ENCODE measurements at places on chromosomes 5 and 9.

DNA sequence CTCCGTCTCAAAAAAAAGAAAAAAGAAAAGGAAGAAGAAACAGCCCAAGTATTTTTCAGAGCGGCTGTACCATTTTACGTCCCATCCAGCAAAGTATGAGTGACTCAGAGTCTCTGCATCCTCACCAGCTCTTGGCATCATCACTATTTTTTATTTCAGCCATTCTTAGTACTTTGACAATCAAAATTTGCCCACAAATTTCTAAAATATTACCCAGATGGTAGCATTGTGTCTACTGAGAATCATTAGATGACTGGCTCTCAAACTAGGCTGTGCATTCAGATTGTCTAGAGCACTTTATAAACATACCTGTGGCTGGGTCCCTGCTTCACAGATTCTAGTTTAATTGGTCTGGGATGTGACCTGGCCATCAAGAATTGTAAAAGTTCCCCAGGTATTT is 21.6 kb upstream of the MELK start:
- no peak for DNase-seq

DNA sequence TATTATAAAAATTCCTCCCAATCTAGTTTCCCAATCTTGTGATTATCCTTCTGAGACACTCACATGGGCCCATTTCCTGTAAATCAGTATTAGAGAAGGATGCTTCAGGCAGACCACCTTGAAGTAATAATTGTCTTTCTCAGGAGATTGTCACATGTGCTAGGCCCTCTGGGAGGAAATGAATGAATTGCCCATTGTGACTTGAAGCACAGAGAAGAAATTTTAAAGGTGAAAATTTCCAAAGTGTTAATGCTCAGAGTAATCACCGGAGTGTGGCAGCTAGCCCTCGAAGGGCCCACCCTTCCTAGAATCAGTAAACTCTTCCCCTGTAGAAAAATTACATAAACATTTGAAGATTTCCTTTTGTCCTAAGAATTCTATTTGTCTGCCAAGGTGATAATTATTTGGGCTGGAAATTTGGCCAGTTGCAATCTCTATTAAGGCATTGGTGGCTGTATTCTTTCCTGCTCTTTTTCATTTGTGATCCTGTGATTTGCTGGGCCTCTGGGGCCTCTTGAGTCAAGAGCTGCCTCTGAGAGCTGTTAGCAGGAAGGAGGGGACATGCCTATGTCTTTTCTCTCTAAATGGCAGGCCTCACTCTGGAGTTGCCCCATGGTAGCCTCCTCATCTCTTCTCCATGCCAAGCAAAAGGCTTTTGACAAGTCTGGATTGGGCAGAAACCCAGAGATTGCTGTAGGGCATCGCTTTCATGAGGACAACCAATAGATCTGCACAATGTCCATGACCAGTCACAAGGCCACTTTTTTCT is 371.5 kb upstream of the ACTBL2 start:
- DNase-seq = no peak

- no peak for DNase-seq
These were observed 30.9 kb downstream of the CNTLN start for GRCh38 chr9:17165764-17166163.

DNA sequence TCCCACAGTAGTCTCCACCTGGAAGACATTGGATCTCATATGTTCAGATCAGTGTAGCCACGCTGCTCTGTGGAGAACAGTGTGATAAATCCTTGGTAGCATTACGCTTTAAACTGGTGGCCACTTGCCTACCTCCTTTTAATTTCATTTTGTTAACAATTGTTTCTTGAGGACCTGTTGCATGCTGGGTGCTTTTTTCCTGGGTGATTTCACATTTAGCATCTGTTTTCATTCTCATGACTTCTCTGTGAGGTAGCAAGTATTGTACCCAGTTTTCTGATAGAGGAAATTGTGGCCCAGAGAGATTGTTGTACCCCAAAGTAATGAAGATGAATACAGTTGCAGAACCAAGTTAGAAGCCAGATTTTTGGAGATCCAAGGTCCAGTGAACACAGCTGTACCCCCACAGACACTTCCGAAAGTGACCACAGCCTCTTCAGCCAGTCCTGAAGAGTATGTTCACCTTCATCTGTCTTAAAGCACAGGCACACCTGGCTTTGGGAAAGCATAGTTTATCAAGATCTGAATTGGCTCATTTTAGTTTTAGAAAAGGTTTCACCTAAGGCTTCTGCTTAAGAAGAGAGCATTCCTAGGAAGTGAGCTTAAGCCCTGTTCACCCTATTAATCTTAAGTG is 75.2 kb downstream of the F2RL2 start:
- no peak for DNase-seq

GRCh38 chr9:69549310-69550202 is 122.6 kb downstream of the APBA1 start:
- DNase-seq = no peak

DNA sequence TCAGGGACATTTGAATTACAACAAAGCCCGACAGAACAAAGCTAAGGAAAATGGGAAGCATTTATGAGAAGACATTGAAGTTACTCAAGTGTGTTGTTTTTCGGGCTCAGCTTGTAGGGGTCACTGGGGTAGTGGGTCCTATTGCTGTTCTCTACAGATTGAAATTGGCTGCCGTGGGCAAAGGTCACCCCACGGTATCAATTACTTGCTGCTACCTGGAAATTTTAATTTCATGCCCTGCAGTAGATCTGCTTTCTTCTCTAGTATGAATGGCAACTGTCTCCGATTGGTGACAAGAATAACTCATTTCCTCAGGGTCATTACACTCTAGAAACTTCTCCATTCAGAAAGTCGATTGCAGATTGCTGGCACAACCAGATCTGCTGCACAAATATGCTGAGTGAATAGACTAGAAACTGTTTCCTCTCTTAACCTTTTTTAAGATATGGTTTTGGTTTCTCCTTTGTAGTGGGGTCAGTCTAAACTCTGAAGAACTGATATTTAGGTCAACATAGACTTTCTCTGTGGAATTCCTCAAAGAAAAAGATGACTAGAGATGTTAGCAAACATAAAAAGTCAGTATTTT is 454.1 kb downstream of the ARHGEF28 start:
- DNase-seq = no peak

DNA sequence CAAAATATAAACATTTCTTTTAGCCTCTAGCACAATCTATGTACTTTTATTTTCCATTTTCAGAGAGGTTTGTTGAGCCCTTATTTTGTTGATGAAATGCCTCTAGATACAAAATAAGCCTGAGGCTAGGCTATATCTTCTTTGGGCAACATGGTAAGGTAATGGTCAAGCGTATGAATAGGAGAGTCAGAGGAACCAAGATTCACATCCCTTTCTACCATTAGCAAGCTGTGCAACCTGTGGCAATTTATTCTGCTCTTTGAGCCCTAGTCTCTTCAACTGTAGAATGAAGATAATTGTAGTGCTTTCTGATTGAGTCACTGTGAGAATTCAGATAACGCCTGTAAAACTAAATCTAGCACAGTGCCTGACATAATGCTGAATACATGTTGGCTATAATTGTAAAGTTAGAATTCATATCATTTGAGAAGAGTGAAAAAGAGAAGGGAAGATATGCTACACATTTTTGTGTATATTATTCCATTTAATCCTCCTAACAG is 412.5 kb downstream of the CCDC171 start:
- DNase-seq = no peak

- no peak for DNase-seq
These were observed 154.8 kb downstream of the GADD45G start for GRCh38 chr9:89759572-89759971.

DNA sequence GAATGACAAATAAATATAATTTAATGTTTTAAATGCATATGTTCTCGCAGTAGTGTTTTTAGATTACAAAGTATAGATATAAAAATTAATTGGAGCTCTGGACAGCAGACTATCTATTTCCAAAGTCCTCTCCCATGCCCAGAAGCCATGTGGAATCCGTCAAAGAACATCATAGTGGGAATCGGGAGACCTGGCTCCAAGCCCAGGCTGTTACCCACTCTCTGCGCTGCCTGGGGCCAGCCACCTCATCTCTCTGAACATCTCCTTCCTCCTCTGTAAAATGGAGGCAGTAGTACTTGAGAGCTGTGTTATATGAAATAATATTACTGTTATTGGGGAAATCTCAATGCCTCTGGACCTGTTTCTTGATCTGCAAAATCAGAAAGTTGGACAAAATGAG is 58.1 kb upstream of the SLC30A5 start:
- DNase-seq = no peak

GRCh38 chr5:122442938-122443337 is 130.9 kb downstream of the SNCAIP start:
- DNase-seq = no peak

DNA sequence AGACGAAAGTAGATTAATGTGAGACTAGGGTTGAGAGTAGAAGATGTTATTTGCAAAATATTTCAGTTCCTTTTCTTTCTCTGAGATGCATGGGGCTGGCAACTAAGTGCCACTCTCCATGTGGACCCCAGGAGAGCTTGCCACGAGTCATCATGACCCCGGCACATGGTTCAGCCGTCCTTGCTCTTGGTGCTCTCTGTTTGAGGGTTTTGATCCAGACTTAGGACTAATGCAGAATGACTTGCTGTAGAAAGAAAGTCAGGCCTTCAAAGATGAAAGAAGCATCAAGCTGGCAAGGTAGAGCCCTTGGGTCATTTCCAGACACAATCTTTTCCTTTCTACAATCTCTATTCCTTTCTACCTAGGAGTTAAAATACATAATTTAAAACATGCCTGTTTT is 84.7 kb downstream of the RASGRF2 start:
- DNase-seq = no peak

DNA sequence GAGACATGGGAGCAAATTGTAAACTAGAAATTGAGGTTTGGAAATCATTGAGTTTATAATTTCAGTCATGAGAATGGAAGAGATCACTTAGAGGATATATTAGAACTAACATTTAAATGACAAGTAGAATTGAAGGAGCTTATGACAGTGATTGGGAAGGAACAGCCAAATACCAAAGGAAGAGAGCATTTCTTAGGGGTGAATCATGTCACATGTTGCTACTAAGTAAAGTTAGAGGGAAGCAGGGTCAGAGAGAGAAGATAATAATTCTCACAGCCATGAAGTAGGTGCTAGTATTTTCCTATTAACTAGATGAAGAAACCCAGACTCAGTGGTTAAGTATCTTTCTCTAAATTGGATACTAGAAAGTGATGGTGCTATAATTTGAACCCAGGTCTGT is 59.3 kb downstream of the COMMD10 start:
- DNase-seq = no peak

GRCh38 chr5:156936972-156937371 is 26.1 kb downstream of the TIMD4 start:
- no peak for DNase-seq

DNA sequence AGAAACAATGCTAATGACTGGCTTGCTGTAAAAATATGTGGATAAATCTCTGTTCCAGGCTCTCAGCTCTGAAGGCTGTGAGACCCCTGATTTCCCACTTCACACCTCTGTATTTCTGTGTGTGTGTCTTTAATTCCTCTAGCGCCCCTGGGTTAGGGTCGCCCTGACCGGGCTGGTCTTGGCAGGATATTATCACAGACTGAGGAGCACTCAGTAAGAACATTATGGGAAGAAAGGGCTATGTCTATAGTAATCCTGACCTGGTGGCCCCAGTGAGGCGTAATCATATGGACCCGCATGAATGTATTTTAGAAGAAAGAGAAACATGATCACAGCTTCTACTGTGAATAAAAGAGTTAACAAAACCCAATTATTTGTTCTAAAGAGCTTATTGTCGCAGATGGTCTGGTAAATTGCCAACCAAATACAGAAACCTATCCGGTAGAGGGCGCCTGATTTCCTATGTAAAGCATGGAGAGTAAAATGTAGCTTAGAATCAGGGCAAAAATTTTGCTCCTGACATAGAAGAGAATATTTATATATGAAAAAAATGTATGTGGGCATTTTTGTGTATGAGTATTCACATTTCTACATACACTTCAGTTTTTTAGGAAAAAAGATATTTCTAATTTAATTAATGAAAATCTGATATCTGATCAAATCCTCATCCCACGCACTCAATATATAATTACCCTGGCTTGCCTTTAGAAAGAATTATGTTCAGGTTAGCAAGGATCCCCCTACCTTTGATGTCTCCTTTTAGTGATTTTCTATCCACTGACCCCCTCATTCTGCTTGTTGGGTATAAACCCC is 5.8 kb upstream of the IFNA1 start:
- DNase-seq = no peak

DNA sequence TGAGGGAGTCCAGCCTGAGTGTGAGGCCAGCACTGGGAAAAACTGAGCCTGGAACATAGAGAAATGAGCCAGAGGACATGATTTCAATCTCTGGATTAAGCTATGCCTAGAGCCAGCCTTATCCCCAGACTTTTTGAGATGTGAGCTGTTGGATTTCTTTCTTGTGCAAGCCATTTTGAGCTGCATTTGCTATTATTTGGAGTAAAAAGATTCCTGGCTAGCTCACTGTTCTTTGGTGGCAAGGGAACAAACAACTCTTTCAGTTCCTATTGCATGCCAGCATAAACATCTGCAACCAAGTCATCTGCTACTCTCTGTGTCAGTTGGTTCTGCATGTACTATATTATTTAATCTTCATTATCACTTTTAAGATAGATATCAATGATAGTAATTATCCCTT is 70.1 kb upstream of the MAN2A1 start:
- no peak for DNase-seq

- DNase-seq = no peak
These were observed 176.7 kb upstream of the PRDM9 start for GRCh38 chr5:23330726-23331125.

GRCh38 chr9:134585746-134586706 is 55.6 kb upstream of the COL5A1 start:
- no peak for DNase-seq

DNA sequence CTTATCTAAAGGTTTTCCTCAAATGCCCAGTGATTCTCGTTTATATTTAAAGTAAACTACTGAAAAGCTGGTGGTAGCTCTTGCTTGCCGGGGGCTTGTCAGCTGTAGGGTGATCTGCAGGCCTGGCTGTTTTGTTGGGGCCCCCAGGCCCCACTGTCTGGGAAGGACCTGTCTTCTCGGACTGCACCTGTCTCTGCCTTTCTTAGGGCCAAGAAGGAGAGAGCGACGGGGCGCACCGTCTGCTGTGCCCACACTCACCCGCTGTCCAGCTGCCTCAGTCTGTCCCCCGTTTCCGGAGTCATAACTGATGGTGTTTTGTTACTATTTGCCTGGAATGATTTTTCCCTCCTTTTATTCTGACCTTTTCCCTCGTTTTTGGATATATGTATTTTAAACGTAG is 94.1 kb upstream of the CACNA1B start:
- DNase-seq = no peak

GRCh38 chr5:149265597-149265996 is 6.1 kb upstream of the AFAP1L1 start:
- no peak for DNase-seq

- no peak for DNase-seq
These were observed 248.9 kb downstream of the ADAMTSL1 start for GRCh38 chr9:18722882-18723281.

GRCh38 chr9:101025940-101026339 is 2.6 kb upstream of the PLPPR1 start:
- no peak for DNase-seq
